ENCODE measurements at places on chromosomes 5 and 9. TPM values are rescaled to one million over a fixed set of nuclear protein-coding genes. Genes with fewer than 3 reads are reported as not detected.

HTR4 gene
- not detected for total RNA-seq

CCL27 gene
- total RNA-seq: not detected

NNT gene
- total RNA-seq: 85.1 TPM

CCNJL gene
- total RNA-seq: 0.12 TPM

CTNND2 gene
- total RNA-seq: not detected

FGFR4 gene
- total RNA-seq: 0.62 TPM

POU4F3 gene
- under 0.01 TPM for total RNA-seq

IFNA21 gene
- total RNA-seq: not detected

SLC36A3 gene
- not detected for total RNA-seq

TAL2 gene
- 0.12 TPM for total RNA-seq

IL13 gene
- total RNA-seq: not detected

UGT3A1 gene
- not detected for total RNA-seq

SLCO4C1 gene
- under 0.01 TPM for total RNA-seq

ARL14EPL gene
- 0.89 TPM for total RNA-seq

TPM2 gene
- 1,069 TPM for total RNA-seq

ADGRD2 gene
- not detected for total RNA-seq

LECT2 gene
- not detected for total RNA-seq

COL27A1 gene
- total RNA-seq: 9.1 TPM

PLEKHG4B gene
- under 0.01 TPM for total RNA-seq

NOXA1 gene
- total RNA-seq: 1.00 TPM

IFNE gene
- 15.7 TPM for total RNA-seq

FOXD4L3 gene
- not detected for total RNA-seq

ENTR1 gene
- total RNA-seq: 43.4 TPM
